ENCODE measurements at places on chromosomes 7 and 10.

- DNase-seq = no peak
Observed at GRCh38 chr10:20622531-20623211, 274.4 kb downstream of the NEBL start.

DNA sequence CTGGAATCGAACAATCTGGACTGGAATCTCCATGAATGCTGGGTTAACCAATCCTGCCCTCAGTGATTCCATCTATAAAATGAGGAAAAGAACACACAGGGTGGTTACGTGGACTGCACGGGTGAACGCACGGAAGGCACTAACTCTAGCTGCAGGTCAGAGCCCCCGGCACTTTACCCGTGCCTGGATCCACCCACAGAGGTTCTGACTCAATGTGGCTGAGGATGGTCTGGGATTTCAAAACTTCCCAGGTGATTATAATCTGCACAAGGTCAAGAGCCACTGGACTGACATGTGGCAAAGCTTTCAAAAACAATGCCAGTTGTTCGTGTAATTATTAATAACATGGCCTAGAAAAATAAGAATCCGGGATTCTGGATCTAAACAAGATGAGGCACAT lies 29.2 kb downstream of the KIAA1549 start:
- DNase-seq = no peak

- no peak for DNase-seq
Observed at GRCh38 chr7:118152149-118152548, 31.8 kb upstream of the LSM8 start.

GRCh38 chr7:12747687-12748306 lies 60.4 kb downstream of the ARL4A start:
- DNase-seq = no peak

DNA sequence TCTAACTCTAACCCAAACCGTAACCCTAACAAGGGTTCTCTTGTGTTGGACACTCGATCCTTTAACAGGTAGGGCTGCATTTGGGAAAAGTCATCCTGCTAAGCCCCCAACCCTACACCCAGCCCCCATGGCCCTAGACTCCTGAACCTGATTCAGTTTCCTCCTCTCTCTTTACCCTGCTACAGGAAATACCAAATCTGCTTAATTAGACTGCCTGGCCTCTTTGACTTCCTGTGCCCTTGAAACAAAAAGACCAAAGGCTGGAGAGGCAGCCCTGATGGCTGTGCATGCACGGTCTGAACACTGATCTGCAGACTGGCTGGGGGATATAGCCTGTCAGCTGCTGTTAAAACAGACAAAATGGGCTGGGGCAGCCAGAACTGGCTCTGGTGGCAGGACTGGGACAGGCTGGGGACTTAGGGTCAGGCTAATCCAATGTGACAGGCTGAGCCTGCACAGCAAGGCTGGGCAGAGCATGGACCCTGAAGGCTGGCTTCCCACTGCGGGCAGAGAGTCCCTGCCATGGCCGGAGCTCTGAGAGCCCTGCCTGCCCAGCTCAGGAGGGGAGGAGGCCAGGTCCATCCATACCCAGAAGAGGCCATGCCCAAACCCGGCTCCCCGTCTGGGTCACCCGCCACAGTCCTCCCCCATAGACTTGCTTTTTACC lies 51.0 kb upstream of the MSMB start:
- no peak for DNase-seq
